Suppressor macrophage treated with lipopolysaccharide for 4 hours (primary cell): ENCODE measurements at places on chromosomes 6 and 20.
A peak's percentile ranks its signal among the peaks of the same experiment; 100 is the strongest.

GRCh38 chr6:161244725-161245124 is 29.1 kb downstream of the AGPAT4 start:
- DNase-seq, result no peak

DNA sequence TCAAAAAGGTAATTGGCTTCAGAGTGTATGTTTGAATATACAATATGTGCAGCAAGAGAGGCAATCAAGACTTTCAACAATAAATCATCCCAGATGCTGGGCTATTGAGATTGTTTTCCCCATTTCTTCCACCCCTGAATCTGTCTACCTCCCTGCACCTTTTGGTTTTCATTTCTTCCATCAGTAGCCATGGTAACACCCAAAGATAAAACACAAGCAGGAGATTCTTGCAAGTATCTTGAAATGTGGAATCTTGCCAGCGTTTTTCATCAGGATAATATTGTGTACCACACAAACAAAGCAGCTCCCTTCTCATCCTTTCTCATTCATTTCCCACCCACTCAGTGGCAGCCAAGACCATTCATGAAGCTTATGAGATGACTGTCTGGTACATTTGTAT is 73.0 kb upstream of the NRSN1 start:
- no peak for DNase-seq

GRCh38 chr20:41213150-41213820 is 75.9 kb downstream of the PLCG1 start:
- no peak for DNase-seq

GRCh38 chr20:9884666-9885065 is 45.8 kb upstream of the PAK5 start:
- DNase-seq, result no peak

GRCh38 chr6:137092018-137092417 is 47.3 kb upstream of the IL20RA start:
- DNase-seq, result no peak

GRCh38 chr6:41374618-41375590 is 39.5 kb downstream of the NCR2 start:
- no peak for DNase-seq

DNA sequence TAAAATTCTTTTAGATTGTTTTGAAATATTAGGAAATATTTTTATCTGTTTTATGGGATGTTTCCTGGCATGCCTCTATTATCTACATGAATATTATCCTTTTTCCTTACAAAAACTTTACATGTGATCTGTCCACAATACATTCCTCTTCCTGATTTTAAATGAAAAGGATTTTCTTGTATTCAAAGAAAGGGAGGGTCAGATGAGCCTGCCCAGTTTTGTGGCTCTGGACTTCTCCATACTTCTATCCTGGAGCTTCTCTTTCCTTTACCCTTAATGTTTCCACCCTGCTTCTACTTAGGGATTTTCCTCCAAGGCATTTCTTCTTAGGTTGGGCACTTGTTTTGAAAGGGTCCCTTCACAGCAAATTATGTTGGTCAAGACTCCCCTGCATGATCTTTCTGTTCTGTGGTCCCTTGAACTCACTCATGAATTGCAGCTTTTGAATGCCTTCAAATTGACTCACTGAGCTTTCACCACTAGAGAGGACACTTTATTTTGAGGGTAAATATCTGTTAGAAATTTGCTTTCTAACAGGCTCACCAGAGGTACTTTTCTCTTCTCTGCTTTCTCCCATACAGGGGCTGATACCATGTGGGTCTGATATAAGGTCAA is 104.9 kb downstream of the CENPW start:
- no peak for DNase-seq

- no peak for DNase-seq
These were observed 52.9 kb downstream of the NOL4L start for GRCh38 chr20:32532246-32532645.

DNA sequence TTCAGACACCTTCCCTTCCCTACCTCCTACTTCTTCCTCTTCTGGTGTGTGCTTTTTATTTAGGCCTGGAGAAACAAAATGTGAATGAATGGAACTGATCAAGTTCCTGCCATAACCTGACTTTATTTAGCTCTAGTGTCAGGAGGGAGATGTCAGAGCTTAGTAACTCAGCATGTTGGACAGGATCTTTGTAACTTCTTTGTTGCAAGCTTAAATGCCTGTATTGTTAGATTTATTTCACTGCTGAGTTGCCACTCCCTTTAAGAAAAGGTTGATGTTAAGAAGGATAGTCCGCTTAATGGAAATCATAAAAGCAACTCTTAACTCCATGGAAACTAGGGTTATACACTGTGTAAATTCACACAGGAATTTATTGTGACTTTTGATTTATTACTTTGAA is 2.2 kb downstream of the FAM120B start:
- no peak for DNase-seq

DNA sequence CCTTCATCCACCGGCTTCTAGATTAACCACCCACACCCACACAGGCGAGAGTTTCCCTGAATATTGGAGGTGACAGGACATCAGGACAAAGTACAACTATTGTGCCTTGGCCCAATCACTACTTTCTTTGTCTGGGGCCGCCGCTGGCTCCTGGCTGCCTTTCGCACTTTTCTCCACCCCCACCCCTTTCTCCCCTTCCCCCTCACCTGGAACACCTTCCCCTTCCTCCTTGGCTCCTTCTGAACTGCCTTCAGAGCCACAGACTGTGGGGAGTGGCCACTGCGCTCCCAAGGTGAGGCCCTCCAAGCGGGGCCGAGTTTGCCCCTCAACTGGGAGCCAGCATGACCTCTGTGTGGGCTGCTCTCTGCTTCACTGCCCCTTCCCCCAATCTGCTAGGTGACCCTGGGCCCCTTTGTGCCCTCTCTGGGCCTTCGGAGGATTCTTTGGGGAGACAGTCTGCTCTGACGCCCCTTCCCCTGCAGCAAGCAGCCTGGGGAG is 3.0 kb upstream of the VEGFA start:
- DNase-seq, result no peak

DNA sequence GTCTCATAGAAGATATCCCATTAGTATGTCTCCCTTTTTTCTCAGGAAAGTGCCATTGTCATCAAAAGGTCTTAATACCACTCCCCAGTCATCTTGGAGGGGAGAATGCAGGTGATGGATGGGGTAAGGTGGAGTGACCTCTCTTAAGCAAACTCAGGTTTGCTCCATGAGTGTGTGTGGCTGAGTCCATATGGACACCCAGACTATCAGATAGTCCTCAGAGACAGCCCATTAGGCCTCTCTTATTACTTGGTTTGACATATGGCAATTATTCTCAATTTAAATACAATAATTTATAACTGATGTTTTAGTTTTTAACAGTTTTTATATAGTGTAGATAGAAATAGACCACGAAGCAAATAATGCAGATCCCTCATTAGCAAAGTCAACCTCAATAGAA is 23.2 kb downstream of the LAMA4 start:
- DNase-seq, result no peak

- peak; percentile 93 for DNase-seq
These were observed 14.5 kb downstream of the GMEB2 start for GRCh38 chr20:63612276-63612931.

DNA sequence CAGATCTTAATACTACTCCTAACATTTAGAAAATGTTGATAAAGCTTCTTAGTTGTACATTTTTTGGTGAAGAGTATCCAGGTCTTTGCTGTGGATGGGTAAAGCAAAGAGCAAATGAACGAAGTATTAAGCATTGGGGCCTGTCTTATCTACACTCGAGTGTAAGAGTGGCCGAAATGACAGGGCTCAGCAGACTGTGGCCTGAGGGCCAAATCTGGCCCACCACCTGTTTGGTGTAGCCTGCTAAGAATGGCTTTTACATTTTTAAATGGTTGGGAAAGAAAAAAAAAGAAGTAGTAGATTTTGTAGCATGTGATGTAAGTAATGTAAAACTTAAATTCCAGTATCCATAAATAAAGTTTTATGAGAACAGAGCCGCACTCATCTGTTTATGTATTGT is 19.4 kb upstream of the MAPK13 start:
- no peak for DNase-seq

- DNase-seq, result no peak
These were observed 31.2 kb upstream of the KCNK5 start for GRCh38 chr6:39260456-39260855.

DNA sequence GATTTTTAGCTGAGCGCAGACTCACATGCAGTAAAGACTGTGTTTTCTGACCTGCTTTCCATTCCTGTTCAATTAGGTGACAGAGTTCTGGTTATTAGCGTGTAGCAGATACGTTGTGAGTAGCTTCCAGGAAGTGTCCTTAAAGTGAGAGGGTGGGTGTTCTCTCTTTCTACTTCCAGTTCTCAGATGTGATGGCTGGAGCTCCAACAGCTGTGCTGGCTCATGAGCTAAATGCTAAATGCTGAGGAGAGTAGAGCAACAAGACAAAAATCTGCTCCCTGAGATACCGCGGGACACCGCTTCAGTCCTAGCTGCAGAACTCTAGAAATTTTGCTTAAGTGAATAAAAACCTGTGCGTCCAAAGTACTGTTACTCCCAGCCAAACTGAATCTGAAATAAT is 38.2 kb upstream of the FYN start:
- no peak for DNase-seq
